ENCODE measurements at places on chromosomes 16 and 17. TPM values are rescaled to one million over a fixed set of nuclear protein-coding genes. Genes with fewer than 3 reads are reported as not detected.

DNA sequence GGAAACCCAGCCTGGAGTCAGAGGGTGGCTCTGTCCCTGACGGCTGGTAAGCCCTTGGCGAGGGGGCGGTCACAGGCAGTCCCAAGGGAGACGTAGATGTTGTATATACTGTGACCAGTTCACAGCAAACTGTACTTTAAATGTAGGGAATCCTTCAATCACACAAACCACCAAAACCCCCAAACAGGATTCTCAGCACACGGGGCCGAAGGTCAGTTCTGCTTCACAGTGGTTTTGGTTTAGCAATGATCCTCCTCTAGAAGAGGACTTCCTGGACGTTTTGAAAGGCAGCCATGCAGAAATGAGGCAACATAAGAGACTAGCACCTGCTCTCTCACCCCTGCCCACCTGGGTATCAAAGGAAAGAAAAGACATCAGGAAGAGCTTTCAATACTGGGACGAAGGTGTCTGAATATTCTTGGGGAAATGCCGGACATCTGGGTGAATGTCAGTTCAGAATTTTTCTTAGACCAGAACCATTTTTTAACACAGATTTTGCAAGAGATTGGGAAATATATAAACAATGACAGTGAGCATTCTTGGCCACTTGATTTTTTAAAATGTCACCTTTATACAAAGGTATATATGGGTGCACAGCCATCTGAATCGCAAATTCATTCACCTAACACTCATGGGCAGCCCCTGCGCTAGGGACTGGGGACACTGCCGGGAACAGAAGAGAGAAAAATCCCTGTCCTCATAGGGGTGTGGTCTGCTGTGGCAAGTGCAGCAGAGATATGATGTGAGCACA lies 74.2 kb downstream of the CRISPLD2 start:
- no peak for DNase-seq

CACNG5 gene
- total RNA-seq, result not detected

ST6GALNAC2 gene
- 15.1 TPM for total RNA-seq

DNA sequence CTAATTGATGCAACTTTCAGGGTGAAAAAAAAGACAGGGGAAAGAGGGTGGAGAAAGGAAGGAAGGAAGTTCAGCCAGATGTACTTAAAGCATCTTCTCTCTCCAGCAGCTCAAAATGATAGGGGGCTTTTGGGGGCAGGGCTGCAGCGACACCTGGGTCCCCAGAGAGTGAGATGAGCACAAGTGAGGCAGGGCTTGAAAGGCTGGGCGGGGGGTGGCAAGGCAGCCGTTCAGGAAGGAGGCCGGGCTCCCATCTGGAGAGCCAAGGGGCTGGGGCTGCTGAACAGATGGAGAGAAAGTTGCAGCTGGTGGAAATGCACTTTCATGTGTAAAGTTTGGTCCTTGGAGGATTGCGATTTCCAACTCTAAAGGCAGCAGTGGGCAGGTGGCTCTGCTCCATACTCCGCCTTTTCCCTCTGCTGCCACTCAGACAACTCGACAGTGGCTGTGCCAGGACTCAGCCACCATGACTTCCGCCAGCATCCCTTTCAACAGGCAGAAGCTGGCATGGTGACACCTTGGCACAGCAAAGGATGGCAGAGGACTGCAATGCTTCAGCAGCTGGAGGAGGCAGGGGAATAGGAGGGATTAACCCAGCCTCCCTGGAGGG lies 7.7 kb downstream of the SLC35B1 start:
- DNase-seq, result no peak

DNA sequence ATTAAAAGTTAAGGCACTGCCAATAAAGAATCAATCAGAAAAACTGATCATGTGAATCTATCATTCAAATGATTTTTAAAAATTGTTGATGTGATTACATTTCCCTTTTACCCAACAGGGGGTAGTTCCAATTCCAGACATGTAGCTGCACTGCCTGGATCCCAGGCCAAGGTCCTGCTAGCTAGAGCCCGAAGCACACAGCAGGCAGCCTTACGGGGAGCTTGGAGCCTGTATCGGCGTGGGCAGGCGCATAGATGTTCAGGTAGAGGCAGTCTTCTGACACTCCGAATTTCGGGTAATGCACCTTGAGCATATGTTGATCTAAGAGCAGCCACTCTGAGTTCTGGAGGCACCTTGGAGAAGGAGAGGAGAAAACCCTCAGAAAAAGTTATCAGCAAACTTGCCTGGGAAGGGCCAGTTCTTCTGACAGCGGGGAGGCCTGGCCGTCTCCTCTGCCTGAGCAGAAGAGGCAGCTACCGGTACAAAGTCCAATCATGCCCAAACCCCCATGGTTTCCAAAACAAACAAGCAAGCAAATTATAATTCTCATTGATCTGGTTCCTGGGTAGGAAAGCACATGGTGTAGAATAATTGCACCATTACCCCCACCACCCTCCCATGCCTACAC lies 3.6 kb downstream of the CES5A start:
- DNase-seq, result no peak

- DNase-seq, result no peak
Measured at GRCh38 chr16:72844225-72844920, 203.6 kb downstream of the ZFHX3 start.

DNA sequence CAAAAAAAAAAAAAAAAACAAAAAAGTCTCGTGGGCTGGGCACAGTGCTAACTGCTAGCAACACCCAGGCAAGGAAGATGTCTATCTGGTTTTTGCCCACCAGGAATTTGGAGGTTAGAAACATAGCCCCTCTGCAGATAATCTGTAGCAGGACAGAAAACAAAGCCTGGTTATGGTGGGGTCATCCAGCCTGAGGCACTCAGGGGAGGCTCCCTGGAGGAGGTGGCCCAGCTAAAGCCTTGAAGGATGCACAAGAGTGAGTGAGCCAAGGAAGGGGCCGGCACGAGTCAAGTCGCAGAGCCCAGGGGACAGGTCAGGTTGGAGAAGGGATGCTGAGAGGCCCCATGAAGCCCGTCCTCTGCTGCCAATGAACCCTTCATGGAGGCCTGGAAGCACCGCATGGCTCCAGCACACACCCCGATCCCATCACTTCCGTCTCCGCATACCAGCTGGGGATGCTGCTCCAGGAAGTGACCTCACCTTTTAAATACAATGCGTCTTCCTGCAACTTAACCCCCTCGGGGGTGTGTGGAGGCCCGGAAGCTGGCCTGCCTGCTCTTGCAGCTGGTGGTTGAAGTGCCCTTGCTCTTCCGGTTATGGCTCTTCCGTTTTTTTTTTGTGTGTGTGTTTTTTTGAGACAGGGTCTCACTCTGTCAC lies 86.5 kb downstream of the ENGASE start:
- no peak for DNase-seq

GRCh38 chr17:65495122-65496055 lies 66.1 kb downstream of the AXIN2 start:
- DNase-seq, result peak; percentile 97

GRCh38 chr16:17324451-17324850 lies 146.3 kb downstream of the XYLT1 start:
- DNase-seq, result no peak

DNA sequence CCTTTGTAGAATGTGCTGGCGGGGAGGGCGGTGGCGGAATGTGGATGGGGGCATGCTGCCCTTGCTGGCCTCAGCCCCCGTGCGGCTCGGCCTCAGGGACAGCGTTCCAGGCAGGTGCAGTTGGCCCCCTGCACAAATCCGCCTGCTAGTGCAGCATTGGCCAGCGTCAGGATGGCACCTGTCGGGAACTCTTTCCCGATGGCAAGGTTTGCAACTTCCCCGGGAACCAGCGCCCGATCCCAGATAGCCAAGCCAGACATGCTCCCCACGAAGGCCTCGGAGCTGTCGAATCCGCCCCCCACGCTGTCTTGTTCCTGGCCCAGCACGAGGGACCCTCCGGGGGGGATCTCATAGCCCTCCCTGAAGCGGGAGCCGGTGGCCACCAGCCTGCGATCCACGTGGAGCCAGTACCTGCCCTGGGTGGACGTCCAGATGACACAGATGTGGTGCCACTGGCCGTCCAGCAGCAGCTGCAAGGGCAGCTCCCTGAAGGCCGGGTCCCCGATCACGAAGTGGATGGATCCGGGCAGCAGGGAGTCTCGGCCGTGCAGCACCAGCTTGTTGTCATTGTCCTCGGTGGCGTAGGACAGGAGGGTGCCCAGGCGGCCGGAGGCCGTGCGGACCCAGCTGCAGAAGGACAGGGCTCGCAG lies 2.8 kb downstream of the PTX4 start:
- no peak for DNase-seq

GIT1 gene
- total RNA-seq, result 45.0 TPM

DNA sequence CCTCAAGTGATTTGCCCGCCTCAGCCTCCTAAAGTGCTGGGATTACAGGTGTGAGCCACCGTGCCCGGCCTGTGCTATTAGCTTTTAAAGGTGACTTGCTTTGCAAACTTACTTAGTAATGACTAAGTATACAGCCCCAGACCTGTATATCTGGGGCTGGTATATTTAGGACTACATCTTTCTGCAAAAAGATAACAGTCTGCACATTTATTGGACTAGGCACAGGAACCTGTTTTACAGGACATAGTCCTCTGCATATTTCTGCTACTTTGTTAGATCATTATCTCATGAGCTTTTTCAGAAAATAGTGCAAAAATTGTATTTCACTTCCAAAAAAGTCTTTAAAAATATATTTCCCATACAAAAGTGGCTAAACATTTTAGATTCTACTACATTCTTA lies 1.3 kb downstream of the KRT24 start:
- DNase-seq, result no peak

GRCh38 chr17:4945176-4945943 lies 3.0 kb downstream of the PFN1 start:
- peak; percentile 81 for DNase-seq

- DNase-seq, result no peak
Measured at GRCh38 chr17:44283344-44284023, 15.5 kb upstream of the SLC4A1 start.

DNA sequence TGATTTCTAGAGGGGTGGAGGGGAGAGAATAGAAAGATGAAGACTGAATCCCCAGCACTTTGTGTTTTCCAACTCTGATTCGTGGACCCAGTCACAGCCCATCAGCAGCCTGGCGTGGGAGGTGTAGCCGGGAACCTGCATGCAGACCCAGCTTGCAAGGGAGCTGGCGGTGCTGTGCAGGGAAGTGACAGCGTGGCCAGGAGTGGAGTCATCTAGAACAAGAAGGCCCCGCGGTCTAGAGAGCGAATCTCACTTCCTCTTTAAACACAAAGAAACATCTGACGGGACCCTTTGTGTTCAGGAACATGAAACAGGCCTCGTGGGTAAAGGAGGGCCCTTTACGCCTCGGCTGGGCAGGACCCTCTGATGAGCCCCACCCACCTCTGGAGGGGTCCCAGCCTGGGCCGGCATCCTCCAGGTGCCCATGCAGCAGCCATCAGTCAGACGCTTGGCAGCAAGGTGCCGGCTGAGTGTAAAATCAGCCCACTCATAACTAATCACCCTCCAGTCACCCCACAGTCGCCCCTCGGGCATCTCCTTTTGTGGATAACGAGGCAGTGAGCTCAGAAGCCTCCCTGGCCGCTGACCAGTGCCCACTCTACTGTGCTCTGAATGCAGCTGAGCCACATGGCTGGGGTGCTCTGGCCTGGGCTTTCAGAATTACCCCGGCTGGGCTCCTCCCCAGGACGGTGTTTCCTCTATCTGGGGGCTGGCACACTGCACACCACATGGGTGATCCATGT lies 4.4 kb downstream of the SNAI3 start:
- DNase-seq, result no peak

KRT9 gene
- not detected for total RNA-seq

GRCh38 chr16:3152277-3152990 lies 17.6 kb downstream of the ZNF213 start:
- peak; percentile 99 for DNase-seq

CEP295NL gene
- 0.97 TPM for total RNA-seq

GLG1 gene
- total RNA-seq, result 120 TPM

DNA sequence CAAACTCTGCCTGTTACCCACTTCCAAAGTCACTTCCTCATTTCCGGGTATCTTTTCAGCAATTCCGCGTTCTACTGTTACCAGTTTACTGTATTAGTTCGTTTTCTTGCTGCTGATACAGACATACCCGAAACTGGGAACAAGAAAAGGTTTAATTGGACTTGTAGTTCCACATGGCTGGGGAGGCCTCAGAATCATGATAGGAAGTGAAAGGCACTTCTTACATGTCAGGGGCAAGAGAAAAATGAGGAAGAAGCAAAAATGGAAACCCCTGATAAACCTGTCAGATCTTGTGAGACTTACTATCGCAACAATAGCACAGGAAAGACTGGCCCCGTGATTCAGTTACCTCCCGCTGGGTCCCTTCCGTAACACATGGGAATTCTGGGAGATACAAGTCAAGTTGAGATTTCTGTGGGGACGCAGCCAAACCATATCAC lies 30.9 kb downstream of the PAFAH1B1 start:
- peak; percentile 70 for DNase-seq

- no peak for DNase-seq
Measured at GRCh38 chr16:25796239-25796638, 104.5 kb downstream of the HS3ST4 start.

GRCh38 chr16:30541502-30542329 lies 7.1 kb upstream of the ZNF747 start:
- peak; percentile 82 for DNase-seq

- no peak for DNase-seq
Measured at GRCh38 chr17:41063449-41063848, 2.2 kb downstream of the KRTAP2-4 start.

Data from endodermal cell (in vitro differentiated cells).